Activated T-helper 1 cell treated with anti-CD3 and anti-CD28 coated beads, Interleukin-2, amount 50 U/mL, for 16 hours (primary cell): ENCODE measurements at places on chromosomes 12 and 14.

DNA sequence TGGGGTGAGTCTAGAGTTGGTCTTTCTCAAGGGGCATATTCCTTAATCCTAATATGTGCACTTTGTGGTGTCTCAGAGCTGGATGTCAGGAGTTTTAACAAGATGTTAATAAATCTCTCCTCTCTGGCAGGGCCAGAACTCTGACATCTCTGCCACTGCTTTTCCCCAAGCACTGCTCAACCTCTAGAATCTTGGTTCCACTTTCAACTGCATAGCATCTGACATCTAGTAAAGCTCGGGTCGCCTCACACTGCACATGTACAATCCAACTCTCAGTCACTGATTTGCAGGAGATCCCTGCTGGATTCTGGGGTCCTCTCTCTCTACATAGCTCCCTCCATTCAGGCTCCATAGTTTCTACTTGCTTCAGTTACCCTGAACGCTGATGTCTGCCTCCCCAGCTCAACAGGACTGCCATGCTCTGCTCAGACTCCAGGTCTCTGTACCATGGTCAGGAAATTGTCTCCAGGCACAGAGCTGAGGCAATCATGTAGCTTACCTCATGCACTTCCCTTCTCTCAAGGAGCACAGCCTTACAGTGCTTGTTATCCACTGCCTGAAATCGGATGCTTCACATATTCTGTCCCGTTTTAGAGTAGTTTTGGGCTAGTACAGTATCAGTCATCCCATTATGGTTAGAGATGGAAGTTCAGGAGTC, 1.6 kb downstream of the PTCSC3 start:
- DNase-seq = no peak

GRCh38 chr12:14843425-14843887, at the start of gene ART4:
Gene ART4, minus strand, starts transcription at chr12:14843526. Its CDS starts 413 bp downstream, at chr12:14843113.
- DNase-seq = no peak

- DNase-seq = peak; percentile 27
Measured at GRCh38 chr12:25249931-25250738, 594 bp downstream of the KRAS start.

GRCh38 chr14:54085841-54086240, 129.2 kb upstream of the BMP4 start:
- no peak for DNase-seq

DNA sequence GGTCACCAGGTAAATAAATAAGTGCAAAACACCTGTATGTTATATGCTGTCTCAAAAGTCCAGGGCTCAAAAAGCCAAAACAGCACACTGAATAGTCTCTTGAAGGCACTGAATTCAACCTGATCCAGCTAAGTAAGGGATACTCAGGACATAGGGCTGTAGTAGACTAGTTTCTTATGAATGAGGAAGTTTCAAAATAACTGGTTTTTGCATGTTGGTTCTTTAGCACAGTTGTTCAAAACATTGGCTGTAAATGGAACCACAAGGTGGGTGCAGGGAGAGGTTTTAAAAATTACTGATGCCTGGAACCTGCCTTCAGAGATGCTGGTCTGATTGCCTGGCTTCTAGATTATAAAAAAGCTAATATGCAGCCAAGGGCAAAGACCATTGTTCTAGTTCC, 34.1 kb downstream of the NDUFA12 start:
- DNase-seq = no peak

- no peak for DNase-seq
Measured at GRCh38 chr12:48980953-48981756, 3.0 kb downstream of the WNT1 start.

DNA sequence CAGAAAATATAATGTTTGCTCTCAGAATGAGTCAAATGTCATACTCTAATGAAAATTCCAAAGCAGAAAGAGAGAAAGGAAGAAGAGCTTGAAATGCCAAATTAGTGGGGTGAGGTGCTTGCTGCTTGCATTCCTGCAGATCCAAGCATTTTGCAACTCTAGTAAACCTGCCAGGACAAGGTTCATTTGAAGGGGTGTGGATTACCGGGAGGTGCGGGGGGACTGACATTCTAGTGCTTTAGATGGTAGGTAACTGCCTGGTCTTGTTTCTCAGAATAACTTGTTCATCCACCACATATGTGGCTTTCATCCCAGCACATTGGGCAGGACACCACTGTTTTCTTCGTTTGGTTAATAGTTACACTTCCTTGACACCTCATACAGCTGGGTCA, 144.4 kb downstream of the AKAP6 start:
- DNase-seq = no peak
